Effector CD4-positive, alpha-beta T cell (primary cell): ENCODE measurements at places on chromosomes 5 and 9.

- no peak for DNase-seq
Measured at GRCh38 chr9:72656021-72656420, 134.6 kb downstream of the TMC1 start.

- no peak for DNase-seq
Measured at GRCh38 chr5:74660873-74661272, 20.3 kb upstream of the ENC1 start.

DNA sequence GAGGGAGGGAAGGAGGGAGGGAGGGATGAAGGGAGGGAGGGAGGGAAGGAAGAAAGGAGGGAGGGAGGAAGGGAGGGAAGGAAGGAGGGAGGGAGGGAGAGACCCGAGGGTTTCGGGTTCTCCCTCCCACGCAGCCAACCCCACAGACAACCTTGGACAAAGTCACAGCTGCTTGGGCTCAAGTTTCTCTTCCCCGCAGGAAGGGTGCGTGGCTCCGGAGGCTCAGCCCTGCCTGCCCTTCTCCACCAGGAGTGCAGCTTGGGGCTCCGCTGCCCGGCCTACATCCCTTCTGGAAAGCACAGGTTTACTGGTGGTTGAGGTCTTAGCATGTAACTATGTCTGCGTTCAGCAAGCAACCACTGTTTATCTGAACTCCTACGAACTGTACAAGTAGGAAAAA lies 15.0 kb downstream of the SLC12A7 start:
- DNase-seq: no peak

GRCh38 chr9:93257808-93258331 lies 73.9 kb downstream of the WNK2 start:
- no peak for DNase-seq

GRCh38 chr9:7089406-7090193 lies 331.8 kb downstream of the KDM4C start:
- no peak for DNase-seq

DNA sequence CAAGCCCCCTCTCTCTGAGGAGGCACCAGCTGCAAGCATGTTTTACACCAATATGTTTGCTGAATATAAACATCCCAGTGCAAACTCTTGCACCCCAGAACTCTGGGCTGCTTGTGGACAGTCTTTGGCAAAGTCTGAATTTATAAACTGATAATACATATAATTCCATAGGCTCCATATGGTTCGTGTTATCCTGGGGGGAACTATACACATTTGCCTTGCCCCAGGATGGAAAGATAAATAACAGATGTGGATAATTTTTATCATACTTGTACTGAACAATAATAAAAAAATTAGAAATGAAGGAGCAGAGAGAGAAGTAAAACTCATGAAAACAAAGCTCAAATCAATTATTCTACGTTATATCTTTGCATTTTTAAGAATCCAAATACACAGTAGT lies 50.6 kb upstream of the GAS1 start:
- DNase-seq: no peak

DNA sequence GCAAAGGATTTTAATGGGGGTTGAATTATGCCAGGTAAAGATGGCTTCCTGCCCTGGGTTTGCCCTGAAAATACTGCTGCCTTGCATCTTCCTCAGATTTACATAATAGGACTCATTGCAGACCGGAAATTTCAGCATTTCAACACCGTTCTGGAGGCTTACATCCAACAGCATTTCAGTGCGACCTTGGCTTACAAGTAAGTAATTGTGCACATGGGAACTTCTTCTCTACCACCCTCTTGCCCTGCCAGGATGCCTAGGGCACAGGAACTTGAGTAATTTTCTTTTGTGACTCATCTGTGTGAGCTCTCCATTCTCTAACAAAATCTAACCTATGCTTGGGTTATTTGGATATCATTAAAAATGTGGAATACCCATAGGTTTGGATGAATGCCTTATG lies 80.2 kb downstream of the DOCK2 start:
- no peak for DNase-seq

DNA sequence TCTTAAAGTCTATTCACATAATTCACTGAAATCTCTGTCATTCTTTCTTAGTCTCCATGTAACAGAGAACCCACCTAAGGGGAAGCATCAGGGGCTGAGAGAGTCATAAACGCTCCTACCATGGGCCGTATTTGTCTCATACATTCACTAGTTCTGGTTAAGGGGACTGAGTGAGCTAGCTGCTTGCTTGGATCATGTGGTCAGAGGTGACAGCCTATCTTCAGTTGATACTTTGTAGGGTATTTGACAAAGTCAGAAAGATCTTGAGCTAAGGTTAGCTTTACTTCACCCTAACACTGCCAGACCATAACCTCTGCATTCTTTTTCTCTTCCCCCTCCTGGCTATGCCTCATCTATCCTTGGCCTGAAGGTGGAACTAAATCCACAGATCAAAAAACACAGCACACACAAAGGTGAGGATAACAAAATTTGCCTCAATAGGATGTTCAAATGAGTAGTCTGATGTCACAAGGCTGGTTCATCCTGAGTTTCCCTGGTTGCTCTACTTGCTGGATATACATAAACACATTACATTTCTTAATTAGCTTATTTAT lies 66.5 kb downstream of the MARCHF3 start:
- DNase-seq: no peak

GRCh38 chr5:119583684-119584083 lies 45.7 kb upstream of the FAM170A start:
- DNase-seq: no peak

GRCh38 chr5:132819468-132819867 lies 6.4 kb downstream of the SOWAHA start:
- no peak for DNase-seq

GRCh38 chr9:135941288-135941995 lies 19.7 kb downstream of the UBAC1 start:
- no peak for DNase-seq

DNA sequence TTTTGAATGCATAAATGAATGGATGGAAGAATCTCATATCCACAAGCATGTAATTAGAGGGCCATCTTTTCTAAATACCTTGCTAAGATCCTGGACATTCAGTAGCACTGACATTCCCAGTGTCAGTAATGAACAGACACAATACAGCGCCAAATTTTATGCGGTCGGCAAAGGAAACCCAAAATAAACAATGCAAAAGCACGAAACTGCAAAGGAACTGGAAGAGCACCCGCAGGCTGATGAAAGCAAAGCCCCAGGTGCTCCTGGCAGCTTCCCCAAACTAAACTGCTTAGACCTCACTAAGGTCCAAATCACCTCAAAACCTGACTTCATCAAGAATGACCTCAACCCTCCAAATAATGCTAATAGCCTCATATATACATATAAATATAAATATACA lies 102.0 kb downstream of the GPR21 start:
- no peak for DNase-seq

GRCh38 chr9:100066539-100066938 lies 32.3 kb downstream of the ERP44 start:
- no peak for DNase-seq

- no peak for DNase-seq
Measured at GRCh38 chr9:82101475-82101874, 112.9 kb downstream of the SPATA31D1 start.

DNA sequence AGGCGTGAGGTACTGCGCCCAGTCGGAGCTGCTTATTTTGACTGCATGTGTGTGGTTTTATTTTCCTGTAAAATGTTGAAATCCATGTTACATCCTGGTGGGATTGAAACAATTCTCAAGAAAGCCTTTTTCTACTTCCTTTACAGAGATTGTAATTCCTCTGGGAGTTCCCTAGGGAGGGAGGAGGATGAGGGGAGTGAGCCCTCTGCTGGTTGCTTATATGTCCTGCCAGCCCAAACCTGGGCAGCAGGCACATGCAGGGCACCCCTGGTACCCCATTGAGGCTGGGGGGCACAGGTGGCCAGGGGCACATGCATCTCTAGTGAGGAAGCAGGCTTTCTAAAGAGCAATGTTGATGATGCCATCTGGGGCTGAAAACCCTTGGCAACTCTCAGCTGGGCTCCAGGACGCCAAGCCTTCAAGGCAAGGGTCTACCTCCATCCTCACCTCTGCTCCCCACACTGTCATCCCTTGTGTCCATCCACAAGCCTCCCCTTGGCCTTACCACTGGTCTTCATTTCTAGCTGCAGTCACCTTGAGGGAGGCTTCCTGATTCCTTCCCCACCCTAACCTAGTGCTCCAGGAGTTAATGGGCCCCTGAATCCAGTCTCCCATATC lies 84.7 kb upstream of the TNFSF8 start:
- no peak for DNase-seq

GRCh38 chr9:32385152-32385884 lies 875 bp downstream of the ACO1 start:
- DNase-seq: no peak

DNA sequence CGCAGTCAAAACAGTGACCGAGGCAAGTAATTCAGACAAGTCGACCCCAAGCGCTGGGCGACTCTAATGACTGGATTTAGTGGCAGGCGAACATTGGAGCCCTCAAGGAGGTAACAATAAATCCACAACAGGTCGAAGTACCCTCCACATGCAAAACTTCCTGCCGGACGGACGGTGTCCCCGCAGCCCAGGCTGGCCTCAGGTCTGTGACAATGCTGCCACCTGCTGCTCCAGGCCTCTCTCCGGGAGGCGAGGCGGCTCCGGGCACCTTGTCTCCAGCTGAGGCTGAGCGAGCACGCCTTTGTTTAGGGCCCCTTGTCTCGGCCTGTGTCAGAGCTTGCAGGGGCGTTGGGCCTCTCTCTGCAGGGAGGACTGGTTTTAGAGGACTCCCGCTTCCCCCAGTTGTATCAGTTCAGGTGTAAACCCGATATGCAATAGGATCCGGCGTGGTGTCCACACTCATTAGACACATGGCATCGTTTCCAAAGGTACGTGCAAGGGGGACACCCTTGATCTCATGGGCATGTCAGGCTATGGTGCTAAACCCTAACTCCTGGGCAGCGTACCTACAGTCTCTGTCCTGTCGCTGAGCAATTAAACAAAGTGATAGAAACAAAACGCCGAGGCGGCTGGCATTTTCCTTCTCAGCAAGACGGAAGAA lies 628.0 kb upstream of the ADAMTS16 start:
- no peak for DNase-seq
